Left renal pelvis (tissue), 4 donors: ENCODE measurements at places on chromosomes 5 and 9. TPM values are rescaled to one million over a fixed set of nuclear protein-coding genes. Genes with fewer than 3 reads are reported as not detected.

DNA sequence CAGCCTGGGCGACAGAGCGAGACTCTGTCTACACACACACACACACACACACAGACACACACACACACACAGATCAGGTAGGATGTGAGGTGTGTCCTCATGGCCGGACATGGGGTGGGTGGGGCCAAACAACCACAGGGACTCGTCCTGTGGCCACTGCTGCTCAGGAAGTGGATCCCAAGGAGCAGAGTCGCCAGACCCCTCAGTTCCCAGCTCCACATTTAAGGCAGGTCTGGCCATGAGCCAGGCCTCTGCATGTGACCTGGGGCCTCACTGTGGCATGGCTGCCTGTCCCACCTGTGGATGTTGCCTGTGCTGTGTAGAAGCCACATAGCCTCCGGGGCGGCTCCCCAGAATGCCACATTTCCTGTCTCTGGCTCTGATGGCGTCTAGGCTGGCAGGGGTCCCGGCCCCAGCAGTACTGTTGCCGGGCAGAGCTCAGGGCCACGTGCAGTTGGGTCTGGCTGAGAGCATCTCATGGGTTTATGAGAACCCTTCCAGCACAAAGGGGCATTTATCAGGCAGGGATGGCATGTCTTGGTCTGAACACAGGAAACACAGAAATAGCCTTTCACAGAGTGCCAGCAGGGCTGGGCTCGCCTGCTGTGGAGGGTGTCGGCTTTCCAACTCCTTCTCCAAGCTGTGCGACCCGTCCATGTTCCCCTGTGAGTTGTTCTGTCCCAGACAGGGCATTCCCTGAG lies 9.9 kb upstream of the NINJ1 start:
- no peak for DNase-seq

DNA sequence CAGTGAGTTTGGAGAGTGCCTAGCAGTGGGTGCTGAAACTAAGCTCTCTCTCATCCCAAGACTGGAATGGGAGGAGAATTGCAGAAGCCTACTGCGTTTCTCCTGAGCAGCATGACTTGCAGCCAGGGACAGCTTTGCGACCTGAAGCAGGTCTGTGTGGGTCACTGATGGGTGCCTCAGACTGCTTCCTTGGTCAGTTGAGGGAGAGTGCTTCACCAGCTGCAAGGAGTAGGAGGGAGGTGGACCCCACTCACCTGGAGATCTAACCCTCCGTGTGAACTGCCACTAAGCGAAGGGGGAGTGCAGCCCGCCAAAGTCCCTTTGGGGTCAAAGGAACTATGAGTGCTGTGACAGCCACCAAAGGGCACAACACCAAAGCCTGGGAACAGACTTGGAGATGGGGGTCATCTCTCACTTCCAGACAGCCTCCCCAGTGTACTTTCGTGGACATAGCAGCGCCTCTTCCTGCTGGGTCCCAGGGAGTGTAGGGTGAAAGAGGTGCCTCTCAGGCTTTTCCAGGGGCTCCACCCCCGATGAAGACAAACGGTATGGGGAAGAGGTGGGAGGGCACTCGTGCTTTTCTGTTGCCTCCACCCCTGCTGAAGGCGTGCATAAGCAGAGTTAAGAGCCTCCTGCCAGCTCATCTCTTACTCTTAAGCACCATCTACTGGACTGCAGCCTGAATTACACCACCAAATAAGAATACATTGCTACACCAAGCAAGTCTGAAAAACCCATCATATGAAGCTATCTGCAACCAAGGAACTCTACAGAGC lies 34.3 kb upstream of the MACIR start:
- no peak for DNase-seq

- DNase-seq = no peak
These were observed 48.7 kb upstream of the NKD2 start for GRCh38 chr5:959581-960531.

DNA sequence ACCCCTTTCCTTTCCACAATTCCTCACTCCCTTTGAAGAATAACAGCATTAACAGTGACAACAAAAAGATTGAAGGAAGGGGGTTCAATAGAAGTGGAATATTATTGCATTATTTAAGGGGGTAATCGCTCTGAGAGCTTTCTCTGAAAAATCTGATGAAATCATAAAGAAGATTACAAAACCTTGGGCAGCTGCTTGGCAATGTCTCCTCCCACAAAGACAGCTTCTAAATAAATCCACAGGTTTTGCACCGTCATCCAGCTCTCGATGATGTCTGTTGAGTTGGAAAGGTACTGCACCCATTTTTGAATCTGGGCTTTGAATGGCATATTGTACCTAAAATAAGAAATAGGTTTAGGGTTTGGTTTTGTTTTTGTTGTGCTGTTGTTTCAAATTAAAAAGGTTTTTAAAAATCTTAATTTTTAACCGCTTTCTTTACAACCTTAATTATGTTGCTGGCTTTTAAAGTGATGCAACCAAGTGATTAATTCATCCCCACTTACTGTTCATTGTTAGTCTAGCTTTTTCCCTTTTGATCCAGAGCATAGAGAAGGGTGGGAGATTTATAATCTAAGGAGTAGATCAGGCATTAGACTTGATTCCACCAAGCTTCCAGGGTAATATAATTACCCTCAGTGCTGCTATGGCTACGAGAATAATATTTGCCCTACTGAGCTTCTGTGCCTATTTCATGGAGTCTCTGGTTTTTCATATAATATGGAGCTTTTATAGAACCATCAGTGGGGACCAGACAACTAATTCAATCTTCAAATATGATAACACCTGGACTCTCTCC lies 85.0 kb downstream of the DNAH5 start:
- no peak for DNase-seq

DNA sequence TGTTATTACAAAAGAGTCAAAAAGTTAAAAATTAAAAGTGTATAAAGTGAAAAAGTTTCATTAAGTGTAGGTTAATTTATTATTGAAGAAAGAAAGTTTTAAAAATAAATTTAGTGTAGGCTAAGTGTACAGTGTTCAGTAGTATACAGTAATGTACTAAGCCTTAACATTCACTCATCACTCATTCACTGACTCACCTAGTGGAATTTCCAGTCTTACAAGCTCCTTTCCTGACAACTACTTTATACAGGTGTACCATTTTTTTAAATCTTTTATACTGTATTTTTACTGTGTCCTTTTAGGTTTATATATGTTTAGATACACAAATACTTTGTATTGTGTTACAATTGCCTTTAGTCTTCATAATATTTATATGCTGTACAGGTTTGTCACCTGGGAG lies 530.2 kb upstream of the FAM174A start:
- DNase-seq = no peak

DNA sequence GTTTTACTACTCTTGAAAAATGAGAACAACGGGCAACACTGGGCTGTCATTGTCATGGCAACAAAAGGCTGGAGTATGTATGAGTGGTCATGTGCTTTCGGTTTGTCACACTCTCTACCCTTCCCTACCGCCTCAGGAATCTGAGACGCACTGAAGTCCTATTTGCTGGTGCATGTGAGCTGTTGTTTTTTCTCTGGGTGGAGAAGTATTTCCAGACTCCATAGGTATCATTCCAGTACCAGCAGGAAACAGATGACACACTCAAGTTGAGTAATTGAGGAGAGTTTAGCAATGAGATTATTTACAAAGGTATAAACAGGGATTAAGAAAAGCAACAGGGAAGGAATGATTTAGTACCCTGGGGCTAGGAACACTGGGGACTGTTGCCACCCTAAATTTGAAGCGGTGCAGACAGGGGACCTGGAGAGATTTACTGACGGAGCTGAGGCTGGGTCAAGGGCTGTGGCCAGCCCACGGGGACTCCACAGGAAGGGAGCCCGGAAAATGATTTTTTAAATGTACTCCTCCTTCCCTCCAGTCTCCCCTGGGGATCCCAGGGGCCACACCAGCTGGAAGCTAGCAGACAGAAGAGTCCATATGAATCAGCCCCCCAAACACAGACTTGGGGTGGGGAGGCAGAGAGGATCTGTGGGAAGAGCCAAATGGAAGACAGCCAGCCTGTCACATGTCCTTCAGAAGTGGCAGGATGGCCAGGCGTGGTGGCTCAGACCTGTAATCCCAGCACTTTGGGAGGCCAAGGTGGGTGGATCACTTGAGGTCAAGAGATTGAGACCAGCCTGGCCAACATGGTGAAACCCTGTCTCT lies 13.2 kb upstream of the ZBTB43 start:
- DNase-seq = no peak

OR13D1 gene
- polyA plus RNA-seq = not detected

DAPK1 gene
- 82.6 TPM for polyA plus RNA-seq

LAMC3 gene
- polyA plus RNA-seq = 33.9 TPM
